ENCODE measurements at places on chromosomes 3 and 15.

DNA sequence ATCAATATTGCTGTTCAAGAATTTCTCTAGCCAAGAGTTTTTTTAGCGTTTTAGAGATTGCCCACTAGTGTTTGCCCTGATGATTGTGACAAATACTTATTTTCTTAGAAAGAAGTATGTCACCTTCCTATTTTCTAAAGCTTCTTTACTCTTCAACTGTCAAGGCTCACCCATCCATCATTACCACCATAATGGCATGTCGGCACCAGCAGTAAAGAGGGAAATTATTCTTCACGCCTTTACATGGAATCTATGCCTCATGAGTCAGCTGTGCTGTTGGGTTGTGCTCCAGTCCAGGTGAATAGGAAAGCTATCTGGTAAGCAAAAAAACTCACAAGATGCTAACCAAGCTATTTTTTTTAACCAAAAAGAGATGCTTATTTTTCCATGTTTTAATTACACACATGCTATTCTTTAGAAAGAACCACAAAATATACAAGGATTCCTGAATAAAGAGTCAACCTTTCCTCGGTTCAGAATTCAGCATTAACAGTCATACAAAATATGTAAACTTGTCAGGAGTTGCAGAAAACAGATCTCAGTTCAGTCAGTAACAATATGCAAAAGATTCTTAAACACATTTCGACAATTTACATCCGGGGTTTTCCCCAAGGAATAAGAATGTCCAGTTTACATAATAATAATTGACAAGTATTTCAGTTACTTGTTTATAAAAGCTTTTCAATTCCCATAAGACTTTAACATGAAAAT lies 128.0 kb downstream of the ATP8B4 start:
- no peak for DNase-seq

- no peak for DNase-seq
These were observed 106.4 kb upstream of the SLC2A2 start for GRCh38 chr3:171132873-171133272.

DNA sequence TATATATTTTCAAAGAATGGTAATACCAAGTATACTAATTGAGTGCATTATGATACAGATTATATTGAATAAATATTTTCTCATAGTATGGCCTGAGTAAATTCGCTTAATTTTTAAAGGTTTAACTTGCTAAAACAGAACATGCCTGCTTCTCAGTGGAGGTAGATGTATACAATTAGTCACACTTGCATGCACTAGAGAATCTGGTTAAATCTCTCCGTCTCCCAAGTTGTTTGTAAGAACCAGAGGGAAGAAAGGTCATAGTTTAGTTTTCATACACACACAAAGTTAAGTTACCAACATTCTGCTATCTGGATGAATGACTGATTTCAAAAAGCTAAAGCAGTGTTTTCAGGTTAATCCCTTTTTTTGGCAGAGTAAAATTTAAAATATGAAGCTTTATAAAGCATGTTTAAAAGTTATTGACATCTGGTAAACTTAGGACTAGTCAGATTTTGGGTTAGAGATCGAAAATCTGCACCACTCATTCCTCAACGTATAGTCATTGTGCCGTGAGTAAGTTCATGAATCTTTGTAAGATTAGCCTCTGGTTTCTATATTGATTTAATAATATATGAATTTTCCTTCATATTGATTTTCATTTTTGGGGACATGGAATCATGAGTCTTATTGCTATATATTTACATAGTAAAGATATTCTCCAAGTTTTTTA lies 117.6 kb upstream of the SAMMSON start:
- no peak for DNase-seq

DNA sequence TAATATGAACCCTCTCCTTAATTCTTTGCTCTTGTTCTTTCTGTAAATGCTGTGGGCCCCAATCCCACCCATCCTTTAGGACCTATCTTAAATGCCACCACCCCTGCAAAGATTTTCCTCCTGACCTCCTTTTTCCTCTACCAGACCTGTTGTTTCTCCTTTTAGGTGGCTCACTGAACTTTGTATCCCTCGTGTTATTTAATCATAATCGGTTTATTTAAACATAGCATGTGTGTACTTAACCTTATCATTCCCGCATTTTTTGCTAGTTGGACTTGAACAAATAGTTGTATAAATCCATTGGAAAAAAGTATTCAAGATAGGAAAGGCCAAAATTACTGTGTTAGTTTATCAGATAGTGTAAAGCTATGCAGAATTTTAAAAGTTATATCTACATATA lies 988 bp upstream of the NFKBIZ start:
- no peak for DNase-seq

DNA sequence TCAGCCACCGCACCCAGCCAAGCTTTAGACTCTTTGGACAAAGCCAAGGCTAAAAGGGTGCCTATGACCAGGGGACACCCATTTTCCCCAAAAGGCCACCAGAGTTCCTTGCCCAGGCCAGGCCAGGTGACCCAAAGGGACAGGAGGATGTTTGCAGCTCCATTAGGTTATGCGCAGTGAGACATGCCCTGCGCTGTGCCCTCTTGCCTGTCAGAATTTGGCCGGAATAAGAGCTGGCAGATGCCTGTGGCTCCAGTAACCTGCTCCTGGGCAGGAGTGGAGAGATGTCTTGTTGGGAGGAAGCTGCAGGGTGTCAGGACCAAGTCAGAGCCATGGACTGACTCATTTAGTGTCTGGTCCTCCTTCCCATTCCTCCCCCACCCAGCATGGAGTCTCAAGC lies 20.5 kb downstream of the DNASE1L3 start:
- no peak for DNase-seq

Data from hematopoietic multipotent progenitor cell treated with erythropoietin and hydrocortisone succinate and interleukin-3 and kit ligand, for 4 days (in vitro differentiated cells).